ENCODE measurements at places on chromosomes 2 and 18.

GRCh38 chr2:213007290-213007838, 144.0 kb downstream of the IKZF2 start:
- no peak for DNase-seq

DNA sequence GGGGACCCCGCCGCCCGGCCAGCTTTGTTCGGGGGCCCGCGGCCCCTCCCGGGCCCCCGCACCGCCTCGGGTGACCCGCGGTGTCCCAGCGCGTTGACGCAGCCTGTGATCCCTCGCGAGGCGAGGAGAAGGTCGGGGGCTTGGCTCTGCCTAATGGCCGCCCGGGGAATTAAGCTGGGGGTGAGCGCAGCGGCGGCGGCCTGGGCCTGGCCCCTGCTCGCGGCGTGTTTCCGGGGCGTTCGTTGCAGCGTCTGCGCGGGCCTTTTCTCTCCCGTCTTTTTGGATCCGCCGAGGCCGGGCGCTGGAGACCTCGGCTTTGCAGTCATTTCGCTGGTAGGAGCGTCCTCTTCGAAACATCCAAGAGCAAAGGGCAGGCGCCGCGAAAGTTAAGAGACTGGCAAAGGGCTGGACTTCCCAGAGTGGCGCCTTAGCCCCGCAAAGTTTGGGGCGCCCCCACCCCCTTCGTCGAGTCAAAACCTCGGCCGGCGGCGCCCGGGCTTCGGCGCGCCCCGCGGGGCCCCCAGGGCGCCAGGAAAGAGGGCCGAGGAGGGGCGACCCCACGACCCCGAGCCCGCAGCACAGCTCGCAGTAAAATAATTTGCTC, 1.3 kb downstream of the SALL3 start:
- no peak for DNase-seq

DNA sequence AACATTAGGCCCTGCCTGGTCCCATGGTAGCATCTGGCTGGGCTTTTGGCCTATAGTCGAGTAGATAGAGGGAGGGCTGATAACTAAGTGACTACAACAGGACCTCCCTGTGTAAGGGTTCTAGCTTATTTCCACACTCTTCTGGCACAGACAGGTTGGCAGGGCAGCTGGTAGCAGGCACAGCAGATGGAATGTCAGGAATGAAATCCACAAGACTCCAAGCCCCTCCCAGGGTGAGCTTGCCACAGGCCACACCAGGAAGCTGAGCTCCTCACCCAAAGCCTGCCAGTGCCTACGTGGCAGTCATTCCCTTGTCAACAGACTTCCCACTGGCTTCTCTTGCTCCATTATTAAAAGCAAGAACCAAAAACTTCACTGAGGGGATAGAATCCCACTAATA, 20.7 kb upstream of the C1QL2 start:
- no peak for DNase-seq

- DNase-seq = no peak
Observed at GRCh38 chr18:416930-417329, 83.6 kb downstream of the COLEC12 start.

DNA sequence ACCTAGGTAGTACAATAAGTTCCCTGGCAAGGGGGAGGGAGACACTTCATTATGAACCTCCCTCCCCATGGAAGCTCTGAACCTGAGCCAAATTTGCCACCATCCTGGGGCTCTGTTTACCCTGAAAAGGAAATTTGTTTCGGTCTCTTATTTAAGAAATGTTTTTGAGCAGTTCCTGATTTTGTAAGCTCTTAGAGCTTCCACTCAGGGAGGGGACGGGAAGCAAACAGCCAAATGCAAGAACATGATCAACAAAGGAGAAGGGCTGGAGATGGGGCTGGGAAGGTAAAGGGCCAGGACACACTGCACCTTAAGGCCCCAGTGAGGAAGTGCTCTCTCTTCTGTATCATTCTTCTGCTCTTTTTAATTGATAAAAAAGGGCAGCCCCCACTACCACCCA, 117.9 kb downstream of the NRP2 start:
- no peak for DNase-seq

- DNase-seq = no peak
Observed at GRCh38 chr18:58087928-58088690, 44.1 kb downstream of the NEDD4L start.

- no peak for DNase-seq
Observed at GRCh38 chr2:85994421-85994777, 105.6 kb upstream of the ST3GAL5 start.

GRCh38 chr18:23593720-23594119, 7.4 kb upstream of the NPC1 start:
- DNase-seq = no peak

- DNase-seq = peak; percentile 18
Observed at GRCh38 chr18:74722237-74722636, 124.6 kb downstream of the ZNF407 start.

DNA sequence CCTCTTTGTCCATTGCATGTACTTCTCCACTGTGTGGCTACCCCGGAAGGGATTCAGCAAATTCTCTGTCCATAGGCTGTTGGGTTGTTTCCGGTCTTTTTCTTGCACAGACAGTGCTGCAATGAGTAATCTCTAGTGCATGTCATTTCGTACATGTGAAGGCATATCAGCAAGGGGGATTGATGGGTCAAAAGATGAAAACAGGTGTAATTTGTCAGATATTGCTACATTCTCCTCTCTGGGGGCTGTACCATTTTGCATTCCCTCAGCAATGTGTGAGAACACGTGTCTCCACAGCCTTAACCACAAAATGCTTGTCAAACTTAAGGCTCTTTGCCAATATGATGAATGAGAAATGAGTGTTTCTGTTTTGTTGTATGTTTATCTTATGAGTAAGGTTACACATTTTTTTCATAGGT, 60.5 kb downstream of the KLHL29 start:
- no peak for DNase-seq

GRCh38 chr2:41791523-41791922, 256.3 kb upstream of the PKDCC start:
- DNase-seq = peak; percentile 82

GRCh38 chr2:82993609-82994008, 1465.5 kb downstream of the SUCLG1 start:
- no peak for DNase-seq

GRCh38 chr2:156708051-156708450, 271.9 kb downstream of the GPD2 start:
- DNase-seq = no peak

DNA sequence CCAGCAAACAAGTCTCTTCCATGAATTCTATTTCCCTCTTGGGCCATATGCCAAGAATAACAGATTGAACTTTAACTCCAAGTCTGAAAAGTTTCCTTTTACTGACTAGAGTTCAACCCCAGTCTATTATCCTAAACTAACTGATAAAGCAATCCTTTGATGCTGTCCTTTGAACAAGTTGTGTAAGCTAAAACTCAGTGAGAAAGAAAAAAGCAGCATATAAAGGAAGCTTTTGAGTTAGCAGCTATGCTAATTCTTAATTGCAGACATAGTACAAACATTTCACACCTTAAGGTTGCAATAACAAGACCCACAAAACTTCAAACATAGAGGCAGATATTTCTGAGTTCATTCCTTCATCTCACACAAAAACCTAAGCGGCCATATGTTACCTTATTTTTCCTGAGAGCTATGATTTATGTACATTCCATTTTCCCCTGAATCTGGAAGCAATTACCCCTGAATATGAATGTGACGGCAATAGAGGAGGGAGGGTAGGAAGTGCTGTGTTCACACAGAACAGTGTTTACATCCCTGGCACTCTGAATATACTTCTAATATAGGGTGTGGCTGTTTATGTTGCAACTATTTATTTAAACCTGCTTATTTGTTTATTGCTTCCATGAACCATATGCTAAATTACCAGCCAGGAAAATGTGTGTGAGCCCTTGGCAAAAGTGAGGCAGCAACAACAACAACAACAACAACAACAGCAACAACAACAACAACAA, 180.6 kb downstream of the IRS1 start:
- peak; percentile 72 for DNase-seq

DNA sequence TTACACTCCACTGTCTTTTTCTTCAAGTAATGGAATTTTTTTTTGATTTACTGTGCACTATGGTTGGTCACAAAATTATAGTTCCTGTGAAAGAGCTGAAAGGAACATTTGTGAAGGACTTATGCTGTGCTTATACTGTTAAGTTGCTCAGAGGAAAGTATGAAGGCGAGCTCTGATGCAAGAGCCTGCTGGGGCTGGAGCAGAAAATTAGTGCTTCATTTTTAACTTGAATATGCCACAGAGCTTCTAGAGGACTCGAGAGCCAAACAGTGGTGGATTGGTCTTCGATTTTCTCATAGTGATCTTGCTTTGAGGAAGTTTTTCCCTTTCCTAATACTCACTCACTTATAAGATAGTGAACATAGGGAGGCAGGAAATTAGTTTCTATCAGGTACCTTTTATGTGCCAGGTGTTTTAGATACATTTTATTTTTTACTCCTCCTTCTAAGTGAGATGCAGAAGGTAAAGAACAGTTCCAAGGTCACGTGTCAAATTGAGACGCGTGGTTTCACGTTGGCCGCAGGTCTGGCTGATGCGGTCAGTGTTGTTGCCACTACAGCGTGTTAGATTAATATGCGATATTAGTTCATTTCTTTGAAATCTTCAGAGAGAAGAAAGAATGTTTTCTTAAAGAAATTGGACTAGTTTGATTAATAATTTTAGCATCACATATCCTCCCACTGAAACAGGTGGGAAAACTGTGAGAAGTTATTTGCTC, 20.2 kb downstream of the GATA6 start:
- no peak for DNase-seq

DNA sequence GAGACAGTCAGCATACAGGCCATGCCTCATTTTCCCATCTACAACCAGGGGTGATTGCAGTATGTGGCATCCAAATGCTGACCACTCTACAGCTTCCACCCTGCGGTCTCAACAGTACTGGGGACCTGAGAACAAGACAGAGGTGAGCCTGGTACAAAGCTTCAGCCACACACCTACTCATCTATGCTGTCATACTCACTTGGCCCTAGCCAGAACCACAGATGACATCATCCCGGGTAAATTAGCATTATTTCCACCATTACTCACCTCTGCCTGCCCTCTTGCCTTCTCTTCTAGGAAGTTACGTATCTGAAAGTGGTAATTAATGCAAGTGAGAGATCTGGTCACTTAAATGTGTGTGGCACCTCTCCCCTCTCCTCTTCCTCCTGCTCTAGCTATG, 208.2 kb upstream of the ARL4C start:
- no peak for DNase-seq

- DNase-seq = no peak
Observed at GRCh38 chr2:86062043-86062442, 43.6 kb downstream of the POLR1A start.

- DNase-seq = no peak
Observed at GRCh38 chr2:181837563-181837962, 54.0 kb upstream of the ITPRID2 start.

GRCh38 chr18:77108001-77108692, 24.4 kb downstream of the MBP start:
- DNase-seq = peak; percentile 79

DNA sequence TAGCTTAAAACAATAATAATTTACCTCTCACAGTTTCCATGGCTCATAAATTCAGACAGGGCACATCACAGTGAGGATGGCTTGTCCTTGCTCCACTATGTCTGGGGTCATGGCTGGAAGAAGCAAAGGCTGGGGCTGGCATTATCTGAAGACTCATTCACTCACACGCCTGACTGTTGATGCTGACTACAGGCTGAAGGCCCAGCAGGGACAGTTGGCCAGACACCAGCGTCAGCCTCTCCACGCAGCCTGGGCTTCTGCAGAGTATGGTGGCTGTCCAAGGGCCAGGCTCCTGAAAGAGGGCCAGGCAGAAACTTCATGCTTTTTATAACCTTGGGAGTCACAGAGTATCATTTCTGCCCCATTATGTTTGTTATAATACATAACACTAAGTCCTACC, 33.4 kb downstream of the YPEL5 start:
- DNase-seq = no peak

- DNase-seq = no peak
Observed at GRCh38 chr2:73279852-73280251, 4.4 kb downstream of the FBXO41 start.

- DNase-seq = no peak
Observed at GRCh38 chr2:227477291-227477690, 5.3 kb downstream of the AGFG1 start.

DNA sequence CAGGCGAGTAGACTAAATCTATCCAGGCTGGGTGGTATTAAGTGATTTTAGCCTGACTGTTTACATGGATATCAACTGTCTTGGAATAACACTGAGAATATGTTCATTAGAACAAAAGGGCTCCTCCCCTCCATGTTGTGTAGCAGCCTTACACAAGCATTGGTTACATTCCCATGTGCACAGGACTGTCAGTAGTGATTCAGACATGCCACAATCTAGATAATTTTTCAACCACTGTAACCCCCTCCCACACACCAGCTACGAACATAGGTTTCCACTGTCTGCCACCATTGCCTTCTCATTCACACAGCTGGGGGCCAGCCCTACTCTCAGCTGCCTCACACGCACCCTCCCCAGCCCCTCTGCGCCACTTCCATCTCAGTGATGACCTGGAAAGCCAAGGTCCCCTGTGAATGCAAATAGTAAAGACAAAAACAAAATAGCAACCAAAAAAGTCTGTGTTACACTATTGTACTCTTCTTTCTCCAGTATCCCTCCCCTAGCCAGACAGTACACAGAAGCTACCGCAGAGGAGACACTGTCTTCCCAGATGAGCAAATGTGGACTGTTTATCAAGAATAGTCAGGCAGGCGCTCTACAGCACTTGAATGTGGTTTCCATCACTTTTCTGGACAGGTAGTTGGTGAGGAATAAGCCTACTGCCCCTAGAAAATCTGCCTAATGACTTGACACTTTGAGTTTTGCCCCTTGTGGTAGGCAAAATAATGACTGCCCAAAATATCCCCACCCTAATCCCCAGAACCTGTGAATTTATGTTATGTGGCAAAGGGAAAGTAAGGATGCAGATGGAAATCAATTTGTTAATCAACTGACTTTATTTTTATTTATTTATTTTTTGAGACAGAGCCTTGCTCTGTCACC, 27.9 kb upstream of the TYMS start:
- DNase-seq = no peak

DNA sequence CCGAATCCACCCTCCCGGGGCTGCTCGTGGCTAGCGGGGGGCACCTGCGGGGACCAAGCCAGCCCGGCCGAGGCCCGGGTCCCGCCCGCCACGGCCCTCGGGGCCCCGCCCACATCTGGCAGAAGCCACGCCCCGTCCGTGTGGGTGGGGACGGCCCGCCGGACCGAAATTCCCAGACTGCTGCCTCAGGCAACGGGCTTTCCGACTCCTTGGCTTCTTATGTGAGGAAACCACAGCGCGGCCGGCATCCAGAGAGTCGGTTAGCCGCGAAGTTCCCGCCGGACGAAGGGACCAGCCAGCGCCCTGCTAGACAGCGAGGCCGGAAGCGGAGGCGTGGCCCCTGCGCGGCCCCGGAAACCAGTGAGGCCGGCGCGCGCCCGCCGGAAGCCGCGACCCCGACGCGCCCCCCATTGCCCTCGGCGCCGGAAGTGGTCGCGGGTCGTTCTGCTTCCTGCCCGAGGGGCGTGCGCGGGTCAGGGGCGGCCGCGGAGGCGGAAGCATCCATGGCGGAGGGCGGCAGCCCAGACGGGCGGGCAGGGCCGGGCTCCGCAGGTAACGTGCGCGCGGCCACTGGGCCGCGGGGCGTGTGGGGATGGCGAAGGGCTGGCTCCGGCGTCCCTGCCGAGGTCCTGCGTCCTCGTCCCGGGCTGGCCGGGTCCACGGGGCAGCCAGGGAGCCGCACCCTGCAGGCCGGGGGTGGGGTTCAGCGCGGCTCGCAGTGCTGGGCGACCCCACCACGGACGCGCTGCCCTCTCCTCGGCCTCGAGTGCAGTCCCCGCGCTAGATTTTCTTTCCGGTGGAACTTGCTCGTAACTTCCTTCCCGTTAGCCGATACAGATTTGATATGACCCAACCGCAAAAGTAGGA, at the start of gene ASB1:
TSS of gene ASB1 (plus strand) at position 360 of the 867 bp plus-strand sequence. CDS start at position 504, 144 bp downstream.
- DNase-seq = peak; percentile 96

- no peak for DNase-seq
Observed at GRCh38 chr2:60334610-60335009, 218.8 kb downstream of the BCL11A start.

- peak; percentile 47 for DNase-seq
Observed at GRCh38 chr2:98909317-98910211, 26.5 kb downstream of the CRACDL start.

All from muscle of back (tissue), 13 donors.